Stimulated activated CD8-positive, alpha-beta memory T cell treated with anti-CD3 and anti-CD28 coated beads, Interleukin-2, amount 100 ng/mL, for 1 hour (primary cell): ENCODE measurements at places on chromosomes 12 and 14.
A peak's percentile ranks its signal among the peaks of the same experiment; 100 is the strongest.

DNA sequence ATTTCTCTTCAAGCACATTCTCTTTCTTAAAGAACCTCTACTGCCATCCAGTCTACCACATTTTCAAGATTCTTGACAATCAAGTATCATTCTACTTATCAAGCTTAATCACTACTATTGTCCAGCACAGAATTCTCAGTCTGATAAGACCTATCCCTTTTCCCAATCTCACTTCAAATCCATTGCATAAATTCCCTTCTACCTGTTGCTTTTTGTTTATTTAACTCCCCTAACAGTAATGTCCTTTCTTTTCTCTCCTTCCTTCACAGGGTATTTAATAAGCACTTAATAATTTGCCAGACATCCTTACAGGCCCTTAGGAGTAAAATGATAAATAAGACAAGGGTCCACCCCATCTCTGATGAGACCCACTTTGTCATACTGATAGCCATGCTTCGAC lies 41.7 kb downstream of the ZFC3H1 start:
- no peak for DNase-seq

- no peak for DNase-seq
Measured at GRCh38 chr12:57524814-57525614, 2.4 kb downstream of the MBD6 start.

DNA sequence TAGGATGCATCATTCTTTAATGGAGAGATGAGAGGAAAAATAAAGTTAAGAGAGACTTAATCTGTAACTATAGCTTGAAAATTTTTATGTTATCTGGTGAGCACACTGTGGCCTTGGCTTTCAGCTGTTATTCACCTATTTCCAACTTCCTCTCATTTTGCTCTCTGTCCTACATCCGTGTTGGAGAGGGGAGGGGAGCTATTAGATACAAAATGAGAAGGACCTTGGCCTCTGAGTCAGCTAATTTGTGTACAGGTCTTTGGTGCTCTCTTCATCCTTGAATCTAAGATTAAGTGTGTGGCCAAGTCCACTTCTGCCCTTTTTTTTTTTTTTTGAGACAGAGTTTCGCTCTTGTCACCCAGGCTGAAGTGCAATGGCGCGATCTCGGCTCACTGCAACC lies 887 bp upstream of the APOBEC1 start:
- DNase-seq, result no peak

DNA sequence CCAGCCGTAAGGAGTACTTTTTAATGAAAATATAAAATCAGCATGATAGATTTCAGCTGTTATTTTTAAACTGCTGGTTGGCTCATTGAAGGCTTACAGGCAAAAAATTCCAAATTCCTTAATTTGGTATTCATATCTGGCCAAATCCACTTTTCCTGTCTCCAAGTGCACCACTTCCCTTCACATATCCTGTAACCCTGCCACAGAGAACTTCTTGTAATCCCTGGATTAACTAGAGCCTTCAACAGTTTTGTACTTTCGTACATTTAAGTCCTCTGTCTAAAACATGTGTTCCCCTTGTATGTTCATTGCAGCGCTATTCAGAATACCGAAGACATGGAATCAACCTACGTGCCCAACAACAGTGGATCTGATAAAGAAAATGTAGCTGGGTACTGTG lies 9.6 kb downstream of the PUS7L start:
- no peak for DNase-seq

DNA sequence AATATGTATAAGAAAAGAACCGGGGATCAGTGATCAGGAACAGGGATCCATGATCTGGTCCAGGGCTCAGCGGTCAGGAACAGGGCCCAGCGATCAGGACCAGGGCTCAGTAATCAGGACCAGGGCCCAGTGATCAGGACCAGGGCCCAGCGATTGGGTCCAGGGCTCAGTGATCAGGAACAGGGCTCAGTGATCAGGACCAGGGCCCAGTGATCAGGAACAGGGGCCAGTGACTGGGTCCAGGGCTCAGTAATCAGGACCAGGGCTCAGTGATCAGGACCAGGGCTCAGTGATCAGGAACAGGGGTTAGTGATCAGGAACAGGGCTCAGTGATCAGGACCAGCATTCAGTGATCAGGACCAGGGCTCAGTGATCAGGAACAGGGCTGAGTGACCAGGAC lies 56.3 kb downstream of the TMEM121 start:
- DNase-seq, result no peak

DNA sequence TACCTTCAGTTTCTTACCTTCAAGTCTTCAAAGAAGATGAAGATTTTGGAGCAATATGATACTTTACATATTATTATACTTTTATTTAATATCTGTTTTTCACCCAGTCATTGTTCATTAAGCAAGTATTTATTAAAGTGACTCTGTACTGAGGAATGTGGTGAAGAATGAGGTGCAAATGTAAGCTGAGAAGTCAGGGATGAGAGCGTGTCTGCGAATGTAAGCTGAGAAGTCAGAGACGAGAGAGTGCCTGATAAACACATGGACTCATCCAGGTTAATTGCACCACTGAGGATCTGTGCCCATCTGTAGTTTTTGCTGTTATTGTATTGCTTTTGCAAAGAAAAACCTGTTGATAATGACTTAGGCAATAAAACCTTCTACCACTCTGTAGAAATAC lies 211.9 kb upstream of the FAR2 start:
- DNase-seq, result no peak

DNA sequence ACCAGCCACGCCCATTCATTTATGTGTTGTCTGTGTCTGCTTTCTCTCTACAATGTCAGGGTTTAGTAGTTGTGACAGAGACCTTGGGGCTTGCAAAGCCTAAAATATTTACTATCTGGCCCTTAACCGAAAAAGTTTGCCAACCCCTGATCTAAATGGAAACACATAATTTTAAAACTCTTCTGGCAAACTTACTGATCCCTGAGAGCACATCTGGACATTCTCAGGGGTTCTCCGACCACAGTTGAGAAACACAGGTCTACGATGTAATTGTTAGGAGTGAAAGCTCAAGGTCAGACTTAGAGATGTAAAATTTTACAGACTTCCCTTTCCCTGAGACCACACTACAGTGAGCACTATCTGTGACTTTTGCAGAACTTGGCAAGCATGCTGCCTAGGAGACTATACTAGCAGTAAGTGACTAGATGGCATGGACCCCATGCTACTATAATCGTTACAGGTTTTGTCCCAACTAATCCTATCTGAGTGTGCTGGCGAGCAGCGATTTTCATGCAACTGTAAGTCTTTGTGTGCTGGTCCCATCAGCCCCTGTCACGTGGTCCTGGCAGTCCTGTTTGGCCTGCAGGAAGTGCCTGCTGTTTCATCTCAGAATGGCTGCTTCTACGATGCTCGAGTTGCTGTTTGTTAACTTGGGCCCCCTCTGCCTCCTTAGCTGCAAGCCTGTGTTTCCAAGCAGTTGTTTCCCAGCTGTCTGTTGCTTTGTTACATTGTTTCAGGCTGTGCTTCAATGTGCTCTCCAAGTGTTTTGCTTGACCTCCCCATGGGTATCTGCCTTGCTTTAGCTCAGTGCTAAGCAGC lies 21.6 kb downstream of the TMTC2 start:
- no peak for DNase-seq

DNA sequence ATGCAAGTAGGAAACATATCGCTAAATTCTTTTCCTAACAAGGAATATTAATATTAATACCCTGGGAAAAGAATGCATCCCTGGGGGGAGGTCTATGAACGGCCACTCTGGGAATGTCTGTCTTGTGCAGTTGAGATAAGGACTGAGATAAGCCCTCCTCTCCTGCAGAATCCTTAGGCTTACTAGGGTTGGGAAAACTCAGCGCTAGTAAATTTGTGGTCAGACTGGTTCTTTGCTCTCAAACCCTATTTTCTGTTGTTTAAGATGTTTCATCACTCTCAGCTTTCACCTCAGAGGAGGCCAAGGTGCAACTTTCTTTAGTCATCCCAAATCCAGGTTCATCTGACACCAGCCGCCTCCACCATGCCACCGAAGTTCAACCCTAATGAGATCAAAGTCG lies 11.2 kb upstream of the RESF1 start:
- DNase-seq, result no peak

DNA sequence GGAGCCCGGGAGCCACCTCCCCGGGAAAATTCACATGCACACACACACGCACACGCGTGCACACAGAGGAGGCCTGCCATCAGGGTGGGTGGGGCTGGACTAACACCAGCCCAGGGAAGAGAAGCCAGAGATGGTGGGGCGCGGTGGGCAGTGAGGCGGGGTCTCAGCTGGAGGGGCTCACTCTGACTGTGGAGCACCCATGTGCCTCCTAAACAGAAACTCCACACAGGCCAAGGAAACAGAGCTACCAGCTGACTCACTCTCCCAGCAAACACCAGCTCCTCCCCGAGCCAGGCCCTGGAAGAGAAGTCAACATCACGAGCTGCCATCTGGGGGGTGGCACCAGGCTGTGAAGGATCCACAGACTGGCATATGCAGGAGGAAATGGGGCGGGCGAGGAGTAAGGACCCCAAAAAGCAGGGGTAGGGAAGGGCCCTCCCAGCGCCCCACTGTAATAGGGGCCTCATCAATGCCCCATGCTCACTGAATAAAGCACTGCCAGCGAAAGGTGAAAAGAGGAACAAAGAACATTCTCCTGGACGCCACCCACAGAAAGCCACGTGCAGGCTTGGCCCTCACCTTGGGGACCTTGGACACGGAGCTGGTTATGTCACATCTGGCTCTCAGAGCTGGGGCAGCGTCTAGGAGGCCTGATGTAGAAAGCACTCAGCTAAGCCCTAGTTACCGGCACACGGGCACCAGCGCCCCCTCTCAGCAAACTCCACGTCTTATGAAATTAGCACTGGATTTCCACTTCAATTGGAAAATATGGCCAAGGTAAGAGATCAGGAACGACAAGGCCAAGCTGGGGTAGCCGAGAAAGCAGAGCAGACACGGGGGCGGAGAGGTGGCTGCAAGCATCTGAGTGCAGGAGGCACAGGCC lies 8.4 kb upstream of the INF2 start:
- no peak for DNase-seq

DNA sequence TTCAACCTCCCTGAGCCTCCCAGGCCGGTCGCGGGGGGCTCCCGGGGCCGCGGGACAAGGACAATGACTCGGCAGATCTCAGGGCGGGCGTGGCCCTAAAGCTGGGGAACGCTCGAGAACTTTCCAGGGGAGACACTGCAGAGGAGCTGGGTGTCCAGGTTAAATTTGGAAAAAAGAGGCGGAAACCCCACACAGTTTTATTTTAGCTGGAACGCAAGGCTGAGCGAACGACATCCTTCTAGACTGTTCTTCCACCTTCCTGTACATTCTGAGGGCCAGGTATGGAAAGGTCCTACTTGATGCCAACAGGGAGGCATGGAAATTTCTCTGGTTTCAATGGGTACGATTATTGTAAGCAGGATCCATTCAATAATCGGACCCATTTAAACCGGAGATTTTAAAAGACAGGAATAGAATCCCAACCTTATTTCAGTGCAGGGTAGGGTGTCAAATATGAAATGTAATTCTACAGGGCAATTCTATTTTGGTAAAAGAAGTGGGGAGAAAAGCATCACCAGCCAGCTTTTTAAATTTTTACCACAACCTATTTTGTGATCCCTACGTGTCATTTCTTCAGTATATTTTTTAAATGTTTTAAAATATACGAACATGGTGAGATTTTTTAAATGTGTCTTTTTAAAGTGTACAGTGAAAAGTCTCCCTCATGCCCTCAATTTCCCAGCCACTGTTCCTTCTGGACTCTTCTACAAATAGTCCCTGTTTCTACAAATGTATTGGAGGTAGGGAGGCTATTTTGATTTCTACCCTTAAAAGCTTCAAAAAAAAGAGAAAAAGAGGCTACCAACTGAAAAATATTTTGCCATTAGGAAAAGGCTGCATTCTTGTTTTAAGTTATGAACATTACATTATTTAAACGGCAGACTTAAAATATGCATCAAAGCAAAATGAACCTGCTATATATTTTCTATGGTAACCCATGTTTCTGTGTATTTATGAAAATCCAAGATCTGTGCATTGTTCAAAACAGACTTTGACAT lies 1.1 kb upstream of the UBC start:
- DNase-seq, result no peak

- DNase-seq, result no peak
Measured at GRCh38 chr14:35222872-35223466, 69.2 kb upstream of the PSMA6 start.

DNA sequence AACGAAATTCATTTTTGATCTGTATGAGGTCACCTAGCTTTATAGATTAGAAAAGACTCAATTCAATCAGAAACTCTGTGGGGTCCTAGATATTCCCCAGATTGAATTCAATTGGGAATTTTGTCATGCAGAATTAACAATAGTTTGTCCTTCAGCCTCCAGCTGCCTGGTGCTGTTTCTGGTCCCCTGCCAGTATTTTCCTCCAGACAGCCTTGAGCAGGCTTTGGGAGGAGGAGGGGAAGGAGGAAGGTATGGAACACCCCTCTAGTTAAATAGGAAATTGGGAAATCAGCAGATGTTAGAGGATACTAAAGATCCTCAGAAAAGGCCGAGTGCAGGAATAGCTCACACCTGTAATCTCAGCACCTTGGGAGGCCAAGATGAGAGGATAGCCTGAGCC lies 10.6 kb downstream of the GRIP1 start:
- no peak for DNase-seq

- DNase-seq, result no peak
Measured at GRCh38 chr12:25186788-25187402, 8.1 kb downstream of the DNAI7 start.

DNA sequence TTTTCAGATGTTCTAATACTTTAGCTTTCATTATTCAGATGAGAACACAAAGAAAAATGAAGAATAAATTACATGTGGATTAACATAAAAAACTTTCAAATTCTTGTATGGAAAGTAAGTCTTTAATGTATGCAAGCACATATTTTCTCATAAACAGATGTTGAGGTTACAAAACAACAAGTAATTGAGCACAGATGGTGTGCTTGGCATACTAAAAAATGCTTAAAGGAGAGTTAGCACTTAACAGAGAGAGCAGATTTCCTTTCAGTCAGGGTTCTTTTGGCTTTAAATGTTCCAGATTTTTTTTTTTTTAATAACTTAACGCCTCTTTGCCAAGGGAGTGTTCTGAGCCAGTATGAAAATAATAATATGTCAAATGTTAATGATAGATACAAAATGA lies 96.0 kb downstream of the RASSF9 start:
- DNase-seq, result no peak

- peak; percentile 46 for DNase-seq
Measured at GRCh38 chr12:116559162-116559935, at the start of gene MAP1LC3B2. Gene MAP1LC3B2, plus strand, starts transcription at chr12:116559381. Its CDS starts 16,562 bp downstream, at chr12:116575943.

DNA sequence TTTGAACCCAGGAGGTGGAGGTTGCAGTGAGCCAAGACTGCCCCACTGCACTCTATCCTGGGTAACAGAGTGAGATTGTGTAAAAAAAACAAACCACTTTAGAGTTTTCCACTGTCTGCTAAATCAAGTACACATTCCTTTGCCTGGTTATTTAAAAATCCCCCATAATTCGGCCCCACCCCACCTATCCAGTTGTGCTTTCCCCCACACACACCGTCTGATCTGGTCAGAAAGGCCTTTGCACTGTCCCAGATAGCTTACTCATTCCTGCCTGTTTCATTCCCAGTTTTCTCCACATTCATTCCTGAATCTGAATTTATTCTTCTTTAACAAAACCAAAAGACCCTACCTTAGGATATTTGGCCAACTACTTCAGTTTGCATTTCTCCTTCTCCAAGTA lies 29.5 kb downstream of the NINJ2 start:
- no peak for DNase-seq

- DNase-seq, result peak; percentile 42
Measured at GRCh38 chr12:52582971-52583456, 9.4 kb upstream of the KRT74 start.

- no peak for DNase-seq
Measured at GRCh38 chr12:76244300-76244699, 103.9 kb downstream of the BBS10 start.
